ENCODE measurements at places on chromosomes 4 and X.

GRCh38 chrX:66022632-66023384, 17.1 kb downstream of the VSIG4 start:
- DNase-seq = no peak

GRCh38 chrX:34917146-34917545, 25.4 kb upstream of the FAM47B start:
- DNase-seq = no peak

DNA sequence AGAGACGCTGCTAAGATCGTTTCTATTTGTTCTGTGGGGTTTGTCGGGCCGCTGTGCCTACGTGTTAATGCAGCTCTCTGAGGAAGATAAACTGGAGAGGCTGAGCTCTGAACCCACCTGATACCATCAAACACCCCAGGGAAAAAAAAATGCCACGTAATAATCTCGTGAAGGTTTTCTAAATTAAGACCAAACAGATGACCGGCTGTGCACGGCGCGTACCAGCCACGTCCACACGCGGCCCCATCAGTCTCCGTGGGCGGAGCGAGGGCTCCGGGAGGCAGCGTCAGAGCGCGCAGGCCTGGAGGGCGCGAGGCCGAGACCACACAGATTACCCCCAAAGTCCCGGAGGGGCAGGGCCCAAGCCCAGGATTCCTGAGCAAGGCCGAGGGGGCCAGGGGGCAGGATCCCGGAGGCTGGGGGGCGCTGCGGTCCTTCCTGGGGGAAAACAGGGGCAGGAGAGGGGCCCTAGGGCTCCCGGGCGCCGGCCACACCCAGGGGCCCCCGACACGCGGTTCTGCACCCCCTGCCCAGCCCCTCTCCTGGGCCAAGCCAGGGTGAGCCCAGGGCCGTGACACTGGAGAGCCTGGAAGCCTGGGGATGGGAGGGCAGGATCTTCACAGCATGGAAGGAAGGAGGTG, 91.9 kb downstream of the FAM53A start:
- DNase-seq = no peak

DNA sequence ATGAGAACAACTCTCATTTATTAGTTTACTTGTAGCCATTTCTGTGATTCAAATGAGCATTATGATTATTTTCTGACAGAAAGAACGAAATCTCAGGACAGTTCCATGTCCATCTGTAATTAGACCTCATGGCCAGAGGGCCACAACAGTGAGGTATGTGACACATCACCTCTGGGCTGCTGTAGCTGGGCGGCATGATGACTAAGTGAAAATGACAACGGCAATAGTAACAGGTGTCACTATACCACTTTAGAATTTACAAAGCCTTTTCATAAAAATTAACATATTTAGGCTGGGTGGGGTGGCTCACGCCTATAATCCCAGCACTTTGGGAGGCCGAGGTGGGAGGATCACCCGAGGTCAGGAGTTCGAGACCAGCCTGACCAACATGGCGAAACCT, 252.6 kb downstream of the CBR4 start:
- no peak for DNase-seq

- DNase-seq = no peak
Observed at GRCh38 chrX:106894978-106895452, 8.1 kb downstream of the RIPPLY1 start.

DNA sequence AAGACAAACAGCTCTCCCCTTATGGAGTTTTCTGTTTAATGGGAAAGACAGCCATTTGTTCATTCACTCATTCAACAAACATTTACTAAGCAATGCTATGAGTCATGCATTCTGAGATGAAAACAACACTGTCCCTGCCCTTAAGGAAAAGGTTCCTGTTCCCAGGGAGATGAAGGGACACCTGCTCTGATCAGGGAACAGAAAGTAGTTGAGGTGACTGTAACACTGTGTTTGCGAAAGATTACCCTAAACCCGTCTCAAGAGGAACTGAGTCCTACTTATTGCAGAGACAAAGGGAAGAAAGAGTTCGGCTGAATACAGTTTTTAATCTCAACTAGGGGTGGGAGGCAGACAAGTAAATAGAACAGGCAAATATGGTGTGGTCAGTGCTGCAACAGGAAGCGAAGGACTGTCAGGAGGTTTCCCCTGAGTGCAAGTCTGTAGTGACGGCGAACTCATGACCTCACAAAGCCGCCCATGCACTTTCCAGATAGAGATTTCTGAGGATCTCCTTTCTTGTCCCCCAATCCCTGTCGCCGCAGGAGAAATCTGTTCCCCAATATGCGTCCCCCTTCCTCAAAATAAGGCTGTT, 712 bp downstream of the STX18 start:
- no peak for DNase-seq

DNA sequence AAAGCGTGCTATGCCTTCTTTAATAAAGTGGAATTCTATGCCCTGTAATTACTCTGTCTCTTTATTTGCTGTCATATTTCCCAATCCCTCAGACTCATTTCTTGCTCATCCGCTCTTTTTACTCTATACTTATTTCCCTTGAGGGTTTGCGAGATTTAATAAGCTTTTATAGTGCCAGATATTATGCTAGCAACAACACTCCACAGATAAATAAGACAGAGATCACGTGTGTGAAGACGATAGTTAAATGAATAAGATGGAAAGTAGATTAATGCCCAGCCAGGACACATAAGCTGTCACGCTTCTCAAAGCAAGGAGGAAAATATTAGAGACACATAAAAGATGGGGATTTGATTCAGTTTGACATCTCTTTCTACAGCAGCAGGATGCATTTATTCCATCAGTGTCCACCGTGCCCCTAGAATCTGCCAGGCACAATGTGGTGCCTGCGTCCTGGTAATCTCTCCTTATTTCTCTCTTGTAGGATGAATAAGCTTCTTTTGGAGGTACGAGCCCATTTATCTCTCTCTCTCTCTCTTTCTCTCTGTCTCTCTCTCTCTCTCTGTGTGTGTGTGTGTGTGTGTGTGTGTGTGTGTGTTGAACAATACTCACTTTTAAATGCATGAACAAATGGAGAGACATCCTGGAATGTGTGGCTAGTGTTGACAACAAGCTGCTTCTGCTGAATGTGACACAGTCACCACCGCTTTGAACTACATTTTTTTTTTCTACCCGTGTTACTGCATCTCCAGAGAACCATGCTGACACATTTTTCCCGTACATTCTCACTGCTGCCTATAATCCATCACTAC, 48.2 kb downstream of the TMEM156 start:
- no peak for DNase-seq

DNA sequence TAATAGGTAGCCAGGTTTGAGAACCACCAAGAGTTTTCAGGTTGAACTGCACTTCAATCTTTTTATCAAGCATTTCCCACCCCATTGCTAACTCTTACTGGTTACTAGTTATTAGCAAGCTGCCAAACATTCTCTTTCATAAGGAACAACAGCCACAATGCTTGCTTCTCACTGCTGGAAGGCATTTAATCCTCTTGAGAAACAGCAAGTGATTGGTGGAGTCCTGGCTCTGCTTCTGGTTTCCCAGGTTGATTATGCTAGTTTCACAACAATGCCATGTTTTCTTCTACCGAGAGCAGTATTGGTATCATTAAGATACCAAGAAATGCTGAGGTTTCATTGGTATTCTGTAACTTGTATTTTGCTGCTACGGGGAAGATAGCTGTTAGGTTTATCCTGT, 32.2 kb upstream of the TXLNG start:
- DNase-seq = no peak

- peak; percentile 8 for DNase-seq
Observed at GRCh38 chr4:4256799-4257198, 8.8 kb upstream of the TMEM128 start.

GRCh38 chr4:79250887-79251286, 75.0 kb downstream of the NAA11 start:
- no peak for DNase-seq

GRCh38 chr4:73507541-73507940, 26.0 kb downstream of the AFM start:
- DNase-seq = no peak

DNA sequence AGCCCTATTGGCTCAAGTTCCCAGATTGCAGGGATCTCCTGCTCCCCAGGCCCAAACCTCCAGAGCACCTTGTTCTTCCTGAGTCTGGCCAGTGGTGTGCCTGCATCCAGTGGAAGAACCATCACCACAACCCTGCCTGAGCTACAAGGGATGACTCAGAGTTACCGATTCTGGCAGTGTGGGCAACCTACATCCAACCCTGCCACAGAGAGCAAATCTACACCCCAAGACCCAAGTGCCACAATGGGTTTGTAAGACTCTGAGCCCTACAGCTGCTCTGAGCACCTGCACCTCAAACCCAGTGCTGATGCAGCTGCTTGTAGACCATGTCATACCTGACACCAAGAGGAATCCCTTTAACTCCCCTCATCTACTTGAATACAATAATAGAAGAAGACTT, 110.0 kb downstream of the SOWAHB start:
- no peak for DNase-seq

GRCh38 chr4:56261027-56261426, 126.3 kb downstream of the AASDH start:
- no peak for DNase-seq
